HEK293T (cell line): ENCODE measurements at places on chromosomes 1 and 21.
A peak's percentile ranks its signal among the peaks of the same experiment; 100 is the strongest.

DNA sequence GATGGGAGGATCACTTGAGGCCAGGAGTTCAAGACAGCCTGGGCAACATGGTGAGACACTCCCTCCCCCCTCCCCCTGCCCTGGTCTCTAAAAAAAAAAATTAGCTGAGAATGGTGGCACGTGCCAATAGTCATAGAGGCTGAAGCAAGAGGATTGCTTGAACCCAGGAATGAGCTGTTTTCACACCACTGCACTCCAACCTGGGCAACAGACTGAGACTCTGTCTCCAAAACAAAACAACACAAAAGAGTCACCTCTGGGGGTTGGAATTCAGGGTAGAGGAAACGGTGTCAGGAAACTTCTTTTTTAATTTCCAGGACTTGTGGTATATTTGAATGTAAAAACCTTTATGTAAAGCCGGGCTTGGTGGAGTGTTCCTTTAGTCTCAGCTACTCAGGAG, 43.2 kb downstream of the RHOU start:
- DNase-seq = no peak

GRCh38 chr1:74341702-74342339, 106.6 kb downstream of the TNNI3K start:
- no peak for DNase-seq

DNA sequence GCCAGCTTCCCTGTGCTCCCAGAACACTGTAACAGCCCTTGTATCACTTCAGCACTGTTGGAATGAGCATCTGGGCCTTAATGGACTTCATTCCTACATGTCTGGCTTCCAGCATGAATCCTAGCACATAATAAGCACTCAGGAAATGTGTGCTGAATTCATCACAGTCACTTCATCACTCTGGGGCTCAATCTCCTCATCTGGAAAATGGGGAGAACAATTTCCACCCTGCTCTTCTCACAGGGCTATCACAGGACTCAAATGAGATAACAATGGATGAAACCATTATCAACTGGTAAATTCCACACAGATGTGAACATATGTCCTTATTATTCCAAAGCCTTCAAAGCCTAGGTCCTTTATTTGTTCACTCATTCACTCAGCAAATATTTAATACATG, 12.4 kb downstream of the RAB3B start:
- DNase-seq = no peak

- DNase-seq = peak; percentile 42
Measured at GRCh38 chr1:85884372-85885035, 176.3 kb upstream of the ZNHIT6 start.

- DNase-seq = no peak
Measured at GRCh38 chr1:15531682-15532081, 5.0 kb downstream of the DNAJC16 start.

DNA sequence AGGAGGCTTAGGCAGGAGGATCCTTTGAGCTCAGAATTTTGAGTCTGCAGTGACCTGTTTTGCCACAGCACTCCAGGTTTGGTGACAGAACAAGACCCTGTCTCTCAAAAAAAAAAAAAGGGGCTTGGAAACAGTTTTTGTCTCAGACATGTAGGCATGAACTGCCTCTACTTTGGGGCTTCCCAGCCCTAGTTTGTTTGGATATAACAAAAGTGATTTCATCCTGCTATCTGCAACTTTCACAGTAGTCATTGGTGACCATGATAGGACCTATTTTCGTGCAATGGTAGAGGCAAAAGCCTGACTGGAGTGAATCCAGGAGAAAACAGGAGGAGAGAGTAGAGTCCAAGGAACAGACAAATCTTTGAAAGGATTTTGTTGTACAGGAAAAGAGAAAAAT, 20.3 kb upstream of the EVI5 start:
- DNase-seq = no peak

DNA sequence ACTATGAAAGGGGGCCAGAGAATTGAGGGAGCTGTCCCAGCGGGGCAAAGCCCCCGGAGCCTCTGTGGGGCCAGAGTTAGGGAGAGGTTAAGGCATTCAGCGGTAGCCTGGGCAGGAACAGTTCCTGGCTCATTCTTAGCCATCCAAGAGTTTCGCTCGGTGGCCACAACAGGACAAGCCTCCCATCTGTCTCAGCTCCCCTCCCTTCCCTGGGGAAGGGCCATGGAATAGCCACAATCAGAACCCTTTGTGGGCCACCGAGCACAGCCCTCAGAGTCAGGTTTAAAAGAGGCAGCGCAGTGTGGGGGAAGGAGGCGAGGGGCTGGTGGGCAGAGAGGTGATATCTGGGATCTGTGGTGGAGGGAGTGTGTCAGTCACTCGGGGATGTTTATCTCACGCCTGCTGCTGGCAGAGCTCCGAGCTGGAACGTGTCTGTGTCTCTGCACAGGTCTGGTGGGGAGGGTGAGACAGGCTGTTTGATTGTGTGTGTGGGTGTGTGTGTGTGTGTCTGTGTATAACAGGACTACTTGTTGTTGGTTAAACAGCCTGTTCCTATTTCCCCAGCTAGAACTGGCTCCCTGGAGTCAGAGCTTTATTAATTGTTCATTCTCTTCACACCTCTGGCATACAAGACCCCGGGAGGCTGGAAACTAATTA, 49.6 kb upstream of the GOLT1A start:
- DNase-seq = no peak

DNA sequence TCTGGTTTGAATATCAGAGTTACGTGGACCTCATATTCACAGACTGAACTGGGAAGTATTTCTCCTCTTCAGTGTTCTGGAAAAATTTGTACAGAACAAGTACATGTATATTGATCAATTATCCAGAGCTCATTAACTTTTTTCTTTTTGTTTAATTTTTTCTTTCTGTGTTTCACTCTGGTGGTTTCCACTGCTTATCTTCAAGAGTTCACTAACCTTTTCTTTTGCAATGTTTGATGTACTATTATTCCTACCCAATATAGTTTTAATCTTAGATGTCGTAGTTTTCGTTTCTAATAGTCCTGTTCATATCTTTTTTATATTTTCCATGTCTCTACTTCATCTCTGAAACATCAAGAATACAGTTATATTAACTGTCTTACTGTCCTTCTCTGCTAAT, 46.5 kb downstream of the TUT4 start:
- DNase-seq = no peak
